RPMI7951 (cell line): ENCODE measurements at places on chromosomes 7 and 10. TPM values are rescaled to one million over a fixed set of nuclear protein-coding genes. Genes with fewer than 3 reads are reported as not detected.

The ITPRID1 gene
- not detected in 2 replicates for total RNA-seq

The SCART1 gene
- 0.10 and 0.24 TPM in 2 replicates for total RNA-seq

The SEPTIN7 gene
- total RNA-seq, result 485 and 650 TPM in 2 replicates

The SMIM30 gene
- 143 and 157 TPM in 2 replicates for total RNA-seq

The ASB10 gene
- total RNA-seq, result not detected in 2 replicates

The MACC1 gene
- 0.24 and 0.39 TPM in 2 replicates for total RNA-seq

The BAIAP2L1 gene
- 7.1 and 9.4 TPM in 2 replicates for total RNA-seq

The EGR2 gene
- total RNA-seq, result 2.3 and 5.9 TPM in 2 replicates

The NEUROG3 gene
- not detected in 2 replicates for total RNA-seq

The WDR86 gene
- not detected in 2 replicates for total RNA-seq

The MMD2 gene
- total RNA-seq, result not detected in 2 replicates

The CFAP43 gene
- 0.24 and 0.78 TPM in 2 replicates for total RNA-seq

The GJD4 gene
- not detected in 2 replicates for total RNA-seq

The KMT2E gene
- 39.3 and 63.4 TPM in 2 replicates for total RNA-seq
